Chondrocyte (in vitro differentiated cells): ENCODE measurements at places on chromosomes 2 and 18.

- no peak for DNase-seq
Measured at GRCh38 chr2:37477921-37478320, 133.5 kb downstream of the QPCT start.

DNA sequence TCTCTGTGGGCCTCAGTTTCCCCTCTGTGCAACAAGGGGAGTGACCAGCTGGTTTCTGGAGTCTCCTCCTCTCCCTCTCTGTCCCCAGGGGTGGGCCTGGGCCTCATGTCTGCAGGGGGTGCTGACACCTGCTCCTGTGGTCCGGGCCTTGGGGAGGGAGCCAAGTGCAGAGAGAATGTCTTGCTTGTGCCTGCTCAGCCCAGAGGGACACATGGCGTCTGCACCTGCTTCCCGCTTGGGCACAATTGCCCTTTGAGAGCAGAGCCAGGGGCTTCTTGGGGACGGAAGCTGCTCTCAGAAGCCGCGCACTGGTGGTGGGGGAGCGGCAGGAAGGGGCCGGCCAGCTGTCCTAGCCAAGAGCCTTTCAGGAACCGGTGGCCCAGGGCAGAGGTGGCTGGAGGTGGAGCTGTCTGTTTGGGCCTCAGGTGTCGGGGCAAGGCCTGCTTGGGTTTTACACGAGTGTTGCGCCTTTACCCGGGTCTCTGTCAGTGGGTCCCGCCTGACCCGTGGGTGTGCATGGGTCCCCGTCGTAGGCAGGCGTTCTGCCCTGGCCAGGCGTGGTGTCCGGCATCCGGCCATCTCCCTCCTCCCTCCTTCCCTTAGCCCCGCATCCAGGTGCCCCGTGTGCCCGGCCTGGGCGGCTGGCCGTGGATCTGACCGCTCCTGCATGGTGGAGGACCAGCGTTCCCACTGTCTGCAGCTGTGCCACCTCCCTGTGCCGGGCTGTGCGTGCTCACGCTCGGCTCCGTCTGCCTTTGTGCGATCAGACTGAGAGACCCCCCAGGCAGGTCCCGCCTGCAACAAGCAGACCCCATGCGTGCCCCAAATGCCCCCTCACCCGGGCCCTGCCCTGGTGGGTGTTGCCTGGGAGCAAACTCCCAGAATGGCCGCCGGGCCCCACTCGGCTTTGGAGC, 4.0 kb downstream of the NEU4 start:
- DNase-seq: peak; percentile 89

DNA sequence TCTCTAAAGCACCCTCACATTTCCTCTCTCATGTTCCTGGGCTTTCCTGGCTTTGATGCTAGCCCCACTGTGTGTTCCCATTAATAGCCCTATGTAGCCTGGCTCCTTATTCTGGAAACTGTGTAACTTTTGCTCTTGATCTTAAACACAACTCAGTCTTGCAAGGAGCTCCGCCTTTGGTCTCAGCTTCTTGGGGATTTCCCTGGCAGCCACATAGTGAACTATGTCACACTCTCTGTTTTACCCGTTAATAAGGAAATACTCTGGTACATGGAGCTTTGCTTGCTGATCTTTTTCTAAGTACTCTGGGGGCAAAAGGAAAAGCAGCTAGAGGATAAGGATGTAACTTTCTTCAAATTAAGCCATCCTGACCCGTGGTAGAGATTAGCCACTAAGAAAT, 259.3 kb downstream of the NEDD4L start:
- no peak for DNase-seq

DNA sequence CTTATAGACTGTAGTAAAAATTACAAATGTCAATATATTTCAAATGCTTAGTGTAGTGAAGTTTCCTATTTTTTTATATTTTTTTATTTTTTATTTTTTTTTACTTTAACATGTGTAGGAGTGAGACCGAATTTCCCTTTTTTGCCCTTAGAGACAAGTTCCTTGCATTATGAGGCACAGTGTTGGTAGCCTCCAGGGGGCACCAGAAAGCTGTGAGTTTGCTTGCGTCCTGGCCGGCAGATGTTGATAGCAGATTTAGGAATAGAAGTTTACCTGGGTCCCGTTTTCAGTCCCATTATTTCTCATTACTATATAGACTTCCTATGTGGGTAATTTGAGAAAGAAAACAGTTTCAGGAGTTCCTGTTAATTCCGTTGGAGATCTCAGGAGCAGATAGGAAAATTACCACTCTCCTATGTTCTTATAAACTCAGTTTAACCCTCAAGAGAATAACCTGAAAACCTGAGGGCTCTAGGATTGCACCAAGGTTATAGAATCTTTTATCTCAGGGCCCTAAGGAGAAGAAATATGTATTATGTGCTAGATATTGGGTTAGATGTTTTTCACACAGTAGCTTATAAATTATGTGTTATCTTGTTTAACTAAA, 157.5 kb upstream of the SESTD1 start:
- no peak for DNase-seq

DNA sequence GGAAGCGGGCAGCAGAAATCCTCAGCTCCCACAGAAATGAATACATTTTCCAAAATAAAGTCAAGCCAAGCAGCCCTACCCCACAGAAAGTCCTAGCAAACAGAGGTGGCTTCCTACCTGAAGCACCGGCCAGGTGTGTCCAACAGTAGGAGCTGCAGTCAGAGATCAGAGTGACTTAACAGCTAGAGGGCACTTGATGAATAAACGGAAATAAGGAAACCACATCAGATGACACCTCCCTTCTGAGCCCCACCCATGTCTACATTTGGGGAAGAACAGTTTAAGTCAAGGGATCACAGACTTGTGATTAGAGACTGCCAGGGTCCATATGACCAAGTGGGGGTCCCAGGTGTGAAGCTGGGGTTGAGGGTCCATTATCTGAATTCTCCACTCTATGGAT, at the start of gene CXCR1:
Gene CXCR1, minus strand, starts transcription at position 172 of the 400 bp plus-strand sequence. CDS start 1,751 bp downstream, outside the sequence.
- DNase-seq: no peak

DNA sequence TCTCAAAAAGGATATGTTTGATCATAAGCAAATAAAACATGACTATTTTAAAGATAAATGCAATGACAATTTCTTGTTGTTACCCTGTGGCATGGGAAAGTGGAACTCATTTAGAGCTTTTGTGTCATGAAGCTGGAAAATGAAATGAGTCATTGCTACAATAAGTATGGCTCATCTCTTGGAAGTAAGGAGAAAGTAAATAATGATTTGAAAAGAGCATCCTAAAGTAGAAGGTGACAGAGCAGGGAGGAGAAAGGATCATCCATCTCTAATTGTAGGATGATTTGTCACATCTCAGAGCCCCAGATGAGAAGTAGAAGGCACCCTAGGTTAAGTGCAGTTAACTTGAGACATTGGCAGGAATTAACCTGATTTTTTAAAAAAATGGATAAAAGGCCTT, 200.5 kb downstream of the CPS1 start:
- no peak for DNase-seq

DNA sequence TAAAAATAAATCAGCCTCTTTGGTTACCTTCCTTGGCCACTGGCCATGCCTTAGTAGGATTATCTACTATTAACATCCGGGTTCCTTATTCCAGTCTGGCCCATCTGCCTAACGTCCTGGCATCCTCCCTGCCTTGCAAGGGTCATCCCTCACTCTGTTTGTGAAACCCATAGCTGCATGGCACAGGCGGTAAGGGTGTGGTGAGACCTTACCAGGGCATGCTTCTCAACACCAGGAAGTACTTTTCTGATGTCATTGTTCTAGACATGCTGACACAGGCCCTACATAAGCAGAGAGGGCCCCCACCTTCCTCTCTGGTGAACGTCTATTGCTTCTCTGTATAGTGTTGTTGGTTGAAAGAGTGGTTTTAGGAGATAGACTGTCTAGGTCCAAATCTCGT, 296.8 kb upstream of the SPRED2 start:
- DNase-seq: no peak

DNA sequence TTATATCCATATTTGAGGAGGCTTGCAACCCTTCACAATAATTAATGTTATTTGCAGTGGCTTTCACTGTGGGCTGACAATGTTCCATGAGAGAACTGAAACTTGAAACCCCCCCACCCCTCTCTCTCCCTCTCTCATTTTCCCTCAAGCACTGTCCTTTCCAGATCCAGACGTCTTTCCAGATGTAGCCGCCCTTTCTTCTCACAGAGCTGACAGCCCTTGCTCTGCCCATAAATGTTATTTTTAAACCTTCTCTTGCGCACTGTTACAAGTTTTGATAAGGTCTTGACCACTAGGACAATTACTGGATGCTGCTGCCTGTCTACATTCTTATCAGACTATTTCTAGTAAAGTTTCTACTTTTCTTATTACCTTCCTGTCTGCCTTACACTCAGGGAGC, 91.4 kb upstream of the LINC00305 start:
- no peak for DNase-seq
